ENCODE measurements at places on chromosomes 7 and 10. TPM values are rescaled to one million over a fixed set of nuclear protein-coding genes. Genes with fewer than 3 reads are reported as not detected.

SPDYE8 gene
- total RNA-seq = not detected

CUBN gene
- 0.24 TPM for total RNA-seq

- DNase-seq = no peak
Observed at GRCh38 chr10:130631142-130632096, 495.2 kb downstream of the GLRX3 start.

DNA sequence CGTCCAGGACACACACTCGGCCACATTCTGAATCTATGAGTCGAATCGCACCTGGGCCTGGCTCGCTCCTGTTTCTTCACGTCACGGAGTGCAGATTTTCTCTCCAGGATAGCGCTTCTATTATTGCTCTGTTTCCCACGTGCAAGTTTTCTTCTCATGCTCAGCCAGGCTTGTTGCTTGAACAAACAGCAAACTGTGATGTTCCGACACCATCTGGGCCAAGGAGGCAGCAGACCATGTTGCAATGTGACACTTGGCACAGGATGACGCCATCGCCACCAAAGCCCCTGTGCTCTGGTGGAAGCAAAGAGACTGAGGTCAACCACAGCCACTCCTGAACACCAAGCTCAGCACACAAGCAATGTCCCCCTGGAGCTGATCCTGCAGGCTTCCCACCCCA is 507.1 kb upstream of the ADARB2 start:
- DNase-seq = no peak

DNA sequence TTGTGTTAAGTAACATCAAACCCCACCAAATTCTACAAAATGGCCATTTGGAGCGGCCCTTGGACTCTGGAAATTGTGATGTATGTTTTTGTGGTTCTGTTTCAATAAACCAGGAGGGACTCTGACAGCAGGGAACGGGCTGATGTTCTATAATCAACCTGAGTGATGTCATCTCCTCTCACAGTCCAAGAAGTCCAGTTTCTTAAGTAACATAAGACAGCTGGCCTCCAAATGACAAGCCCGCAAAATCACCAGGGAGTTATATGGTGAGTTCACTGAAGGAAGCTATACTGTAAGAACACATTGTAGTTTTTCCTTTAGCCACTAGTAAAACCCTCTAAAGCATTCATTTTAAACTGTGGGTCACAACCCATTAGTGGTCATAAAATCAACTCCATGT is 34.0 kb downstream of the GOT1 start:
- no peak for DNase-seq

- no peak for DNase-seq
Observed at GRCh38 chr10:57418476-57418875, 849.2 kb downstream of the IPMK start.

- no peak for DNase-seq
Observed at GRCh38 chr10:14302035-14302434, 28.7 kb downstream of the FRMD4A start.

- DNase-seq = no peak
Observed at GRCh38 chr7:14000247-14000646, 10.8 kb upstream of the ETV1 start.

DNA sequence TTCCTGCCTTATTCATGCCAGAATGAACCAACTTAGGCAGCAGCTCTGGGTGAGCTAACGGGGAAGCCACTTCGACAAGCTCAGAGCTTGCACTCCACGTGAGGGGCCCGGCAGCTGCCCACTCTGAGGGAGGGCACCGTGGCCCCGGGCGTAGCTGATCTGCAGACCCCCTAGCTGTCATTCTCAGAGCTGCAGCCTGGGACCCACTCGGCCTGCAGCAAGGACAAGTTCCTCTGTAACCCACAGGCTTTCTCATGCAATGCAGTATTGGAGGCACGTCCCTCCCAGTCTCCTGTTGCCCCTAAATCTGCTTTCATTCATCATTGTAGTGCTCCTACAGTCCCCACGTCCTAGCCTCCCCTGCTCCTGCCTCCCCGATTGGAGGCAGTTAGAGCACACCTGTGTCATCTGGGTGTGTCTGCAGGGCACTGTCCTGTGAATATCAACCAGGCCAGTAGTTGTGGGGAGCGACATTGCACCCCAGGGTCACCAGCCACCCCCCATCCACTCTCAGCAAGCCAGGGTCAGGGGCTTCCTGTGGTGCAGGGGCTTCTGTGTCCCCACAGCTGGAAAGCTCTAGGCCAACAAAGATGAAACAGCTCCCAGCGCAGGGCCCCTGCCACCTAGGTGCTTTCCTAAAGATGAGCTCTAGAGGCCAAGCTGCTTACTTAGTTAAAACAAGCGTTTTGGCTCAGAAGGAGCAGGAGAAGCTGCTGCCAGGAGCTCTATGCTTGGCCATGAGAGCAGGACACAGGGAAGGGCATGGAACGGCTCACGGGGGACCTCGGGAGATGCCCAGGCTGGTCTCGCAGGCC is 333.6 kb downstream of the ADARB2 start:
- DNase-seq = no peak

DNA sequence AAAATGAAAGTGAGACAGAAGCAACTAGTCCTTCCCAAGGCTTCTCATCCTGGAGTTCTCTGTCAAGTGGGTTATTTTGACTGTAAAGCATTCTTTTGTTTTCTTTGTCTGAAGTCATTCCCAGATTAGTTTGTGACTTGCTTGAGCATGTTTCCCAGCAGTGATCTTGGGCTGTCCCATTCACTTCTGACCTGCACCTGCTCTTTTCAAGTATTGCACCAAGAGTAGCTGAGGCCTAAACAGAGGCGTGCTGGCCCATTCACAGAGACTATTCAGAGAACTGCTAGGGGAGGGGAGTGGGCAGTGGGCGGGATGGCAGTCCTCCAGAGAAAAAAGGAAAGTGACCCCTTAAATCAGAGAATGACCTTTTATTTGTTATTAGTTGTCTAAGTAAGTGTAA is 61.3 kb downstream of the CACNA2D1 start:
- no peak for DNase-seq

DNA sequence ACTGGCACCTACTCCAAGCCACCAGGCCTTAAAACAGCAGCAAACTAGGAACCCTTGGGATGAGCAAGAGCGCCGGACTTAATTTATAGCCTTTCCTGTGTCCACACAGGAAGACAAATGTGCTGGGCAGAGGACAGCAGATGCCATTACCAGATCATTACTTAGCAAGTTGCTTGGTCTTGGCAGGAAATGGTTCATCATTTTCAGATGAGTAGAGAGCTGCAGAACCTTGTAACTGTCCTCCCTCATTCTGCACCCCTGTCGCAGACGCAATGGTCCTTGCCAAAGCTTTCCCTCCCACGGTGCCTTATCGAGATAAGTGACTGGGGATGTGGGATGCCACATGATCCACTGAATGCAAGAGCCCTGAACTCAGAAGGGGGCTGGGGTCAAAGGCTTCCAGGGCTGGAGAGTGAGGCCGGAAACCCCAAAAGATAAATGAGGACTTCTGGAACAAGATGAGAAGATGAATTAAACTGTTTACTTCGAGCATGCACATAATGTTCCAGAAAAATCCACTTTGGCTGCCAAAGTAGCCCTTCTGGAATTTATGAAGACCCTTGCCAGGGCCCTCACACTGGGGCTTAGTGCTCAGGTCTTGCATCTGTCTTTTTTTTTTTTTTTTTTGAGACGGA is 145.6 kb upstream of the ZNF32 start:
- no peak for DNase-seq

DNA sequence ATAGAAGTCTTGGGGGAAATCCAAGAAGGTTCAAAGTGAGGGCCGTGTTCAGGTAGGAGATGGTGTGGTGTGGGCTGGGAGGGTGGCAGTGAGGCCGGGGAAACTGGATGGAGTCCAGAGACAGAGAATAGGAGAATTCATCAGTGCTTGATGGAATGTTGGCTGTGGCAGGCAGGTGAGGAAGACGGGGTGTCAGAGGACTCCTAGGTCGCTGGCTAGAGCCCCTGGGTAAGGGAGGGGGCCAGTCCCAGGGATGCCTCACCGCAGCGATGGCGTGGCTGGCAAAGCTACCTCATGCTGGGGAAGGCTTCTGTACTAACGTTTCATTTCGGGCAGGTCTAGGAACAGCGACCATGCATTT is 373.0 kb downstream of the RPS24 start:
- no peak for DNase-seq

GRCh38 chr10:80322711-80323110 is 33.3 kb upstream of the MAT1A start:
- DNase-seq = no peak
